ENCODE measurements at places on chromosomes 4 and X. TPM values are rescaled to one million over a fixed set of nuclear protein-coding genes. Genes with fewer than 3 reads are reported as not detected.

Gene XPNPEP2
- total RNA-seq: 3.5 TPM

Gene GAGE2A
- not detected for total RNA-seq

Gene SSX4B
- total RNA-seq: not detected

Gene AMTN
- total RNA-seq: not detected

Gene HPGD
- total RNA-seq: 11.2 TPM

Gene RAB41
- not detected for total RNA-seq

Gene XIAP
- total RNA-seq: 38.1 TPM

Gene FAM9B
- not detected for total RNA-seq

Gene RAB9B
- 1.9 TPM for total RNA-seq

Gene PNMA6A
- 5.2 TPM for total RNA-seq

Gene GPR143
- 7.3 TPM for total RNA-seq

Gene SPANXD
- total RNA-seq: 0.82 TPM

Gene CD99
- 244 TPM for total RNA-seq

Gene SULT1B1
- total RNA-seq: 0.34 TPM

Gene HERC3
- 15.8 TPM for total RNA-seq

Gene TRIM2
- 48.8 TPM for total RNA-seq

Gene RASGEF1B
- total RNA-seq: 7.2 TPM

Gene USP17L24
- total RNA-seq: not detected

Gene SPATA4
- 0.20 TPM for total RNA-seq

Gene PDE6B
- total RNA-seq: 9.0 TPM

Gene TLR7
- 0.04 TPM for total RNA-seq

Gene CCKAR
- not detected for total RNA-seq

Measured in mesothelial cell of epicardium (in vitro differentiated cells).